ENCODE measurements at places on chromosomes 7 and 10.

- DNase-seq: no peak
Observed at GRCh38 chr10:86944031-86944419, 13.4 kb downstream of the MMRN2 start.

DNA sequence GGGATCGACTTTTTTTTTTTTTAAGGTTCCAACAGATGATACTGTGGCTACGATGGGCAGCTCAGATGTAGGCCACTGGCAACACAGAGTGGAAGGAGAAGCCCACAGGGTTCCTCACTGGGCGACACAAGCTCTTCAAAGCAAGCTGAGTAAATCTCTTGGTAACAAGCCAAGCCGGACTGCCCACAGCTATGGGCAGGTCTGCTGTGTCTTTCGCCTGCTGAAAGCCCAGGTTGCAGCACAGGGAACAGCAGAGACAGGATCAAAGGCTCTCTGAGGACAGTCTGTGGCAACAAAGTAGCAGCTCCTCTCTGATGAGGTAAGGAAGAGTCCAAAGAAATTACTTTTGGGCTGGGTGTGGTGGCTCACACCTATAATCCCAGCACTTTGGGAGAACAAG lies 83.6 kb downstream of the KCNMA1 start:
- DNase-seq: no peak

GRCh38 chr10:121983852-121984251 lies 5.1 kb upstream of the TACC2 start:
- no peak for DNase-seq

- DNase-seq: no peak
Observed at GRCh38 chr7:69871886-69872569, 273.8 kb downstream of the AUTS2 start.

DNA sequence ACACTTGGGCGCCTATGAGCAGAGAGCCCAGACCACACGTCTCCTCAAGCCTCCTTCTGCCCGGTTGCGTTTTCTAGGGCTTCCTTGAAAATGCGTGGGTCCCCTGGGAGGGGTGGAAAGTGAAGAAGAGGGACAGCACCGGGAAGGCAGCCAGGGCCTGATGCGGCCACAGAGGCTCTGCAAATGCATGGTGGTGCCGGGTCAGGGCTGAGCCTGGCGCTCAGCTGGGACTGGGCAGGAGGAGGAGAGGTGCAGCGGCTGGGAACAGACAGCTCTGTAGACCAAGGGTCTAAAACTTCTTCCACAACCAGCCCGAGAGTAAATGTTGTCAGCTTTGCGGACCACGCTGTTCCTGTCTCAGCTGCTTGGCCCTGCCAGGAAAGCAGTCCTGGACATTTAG lies 1.6 kb downstream of the DPYSL4 start:
- DNase-seq: no peak

DNA sequence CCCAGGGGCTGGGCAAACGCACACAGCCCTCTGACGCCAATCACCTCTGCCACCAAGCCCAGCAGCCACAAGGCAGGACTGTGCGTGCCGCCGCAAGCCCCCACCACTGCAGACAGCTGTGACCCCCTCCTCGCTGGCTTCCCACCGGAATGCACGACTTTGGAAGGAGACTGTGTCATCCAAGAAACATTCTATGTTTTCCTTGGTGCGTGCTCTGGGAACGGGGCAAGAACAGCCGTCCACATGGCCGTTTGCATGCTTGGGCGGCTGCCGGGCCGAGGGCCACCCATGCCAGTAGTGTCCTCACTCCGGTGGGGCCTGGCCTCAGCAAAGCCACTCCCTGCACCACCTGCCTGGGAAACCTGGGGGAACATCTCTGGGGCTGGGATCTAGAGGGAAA lies 17.6 kb upstream of the ELN start:
- no peak for DNase-seq

GRCh38 chr10:36367362-36367761 lies 725.3 kb upstream of the FZD8 start:
- DNase-seq: no peak

DNA sequence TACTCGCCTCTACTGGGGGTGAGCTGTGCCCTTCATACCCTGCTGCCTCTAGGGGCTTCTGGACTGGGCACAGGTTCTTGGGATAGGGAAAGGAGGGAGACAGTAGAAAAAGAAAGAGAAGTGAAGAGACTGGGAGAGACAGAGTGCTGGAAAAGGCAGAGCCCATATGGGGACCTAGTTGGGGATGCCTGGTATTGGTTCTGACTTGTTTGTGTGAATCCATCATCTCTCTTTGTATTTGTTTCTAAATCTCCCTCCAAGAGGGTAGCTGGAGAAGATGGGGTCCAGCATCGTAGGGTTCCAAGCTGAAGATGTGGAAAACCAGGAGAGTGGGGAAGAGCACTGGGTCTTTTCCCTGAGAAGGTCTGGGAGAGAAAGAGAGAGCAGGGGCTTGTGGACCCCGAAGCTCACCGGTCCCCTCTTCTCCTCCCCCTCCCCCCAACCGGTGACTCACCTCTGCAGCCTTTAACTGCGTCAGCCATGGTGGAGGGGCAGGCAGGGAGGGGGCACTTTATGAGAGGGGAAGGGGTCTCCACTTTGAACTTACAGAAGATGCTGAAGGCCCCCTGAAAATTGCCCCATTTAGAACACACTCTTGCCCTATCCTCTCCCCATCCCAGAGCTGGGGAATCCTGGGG lies 3.2 kb upstream of the VGF start:
- no peak for DNase-seq

- DNase-seq: no peak
Observed at GRCh38 chr10:110324201-110324804, 19.6 kb upstream of the SMNDC1 start.

DNA sequence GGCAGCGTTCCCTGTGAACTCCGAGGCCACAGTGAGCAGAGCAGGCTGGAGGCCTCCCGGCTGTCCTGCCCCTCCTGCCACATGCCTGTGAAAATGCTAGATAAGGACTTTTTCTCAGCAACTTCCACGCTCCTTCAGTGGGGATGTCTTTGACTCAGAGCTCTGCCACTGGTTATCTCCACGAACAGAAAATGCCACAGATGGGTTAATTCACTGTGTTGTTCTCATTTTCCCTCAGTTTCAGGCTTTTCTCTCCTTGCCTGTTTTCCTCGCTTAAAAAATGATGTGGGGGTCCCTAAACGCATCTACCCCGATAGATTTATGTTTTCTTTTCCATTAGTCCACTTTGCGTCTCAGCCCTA lies 51.3 kb downstream of the IKZF1 start:
- no peak for DNase-seq

GRCh38 chr10:87656431-87657072 lies 3.1 kb upstream of the PAPSS2 start:
- DNase-seq: no peak

DNA sequence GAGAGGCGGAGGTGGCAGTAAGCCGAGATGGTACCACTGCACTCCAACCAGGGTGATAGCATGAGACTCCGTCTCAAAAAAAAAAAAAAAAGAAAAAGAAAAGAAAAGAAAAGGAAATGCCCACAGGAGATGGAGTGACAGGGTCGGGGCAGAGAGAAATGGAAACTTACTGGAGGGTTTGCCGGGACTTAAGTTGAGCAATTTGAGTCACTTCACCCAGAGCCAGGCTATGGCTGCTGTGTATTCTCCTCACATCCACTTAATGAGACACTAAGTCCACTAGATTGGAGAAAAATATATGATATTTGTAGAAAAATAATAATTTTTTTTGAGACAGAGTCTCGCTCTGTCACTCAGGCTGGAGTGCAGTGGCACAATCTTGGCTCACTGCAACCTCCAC lies 4.6 kb upstream of the PFKFB3 start:
- no peak for DNase-seq
